ENCODE measurements at places on chromosomes 2 and 18.
A peak's percentile ranks its signal among the peaks of the same experiment; 100 is the strongest.

DNA sequence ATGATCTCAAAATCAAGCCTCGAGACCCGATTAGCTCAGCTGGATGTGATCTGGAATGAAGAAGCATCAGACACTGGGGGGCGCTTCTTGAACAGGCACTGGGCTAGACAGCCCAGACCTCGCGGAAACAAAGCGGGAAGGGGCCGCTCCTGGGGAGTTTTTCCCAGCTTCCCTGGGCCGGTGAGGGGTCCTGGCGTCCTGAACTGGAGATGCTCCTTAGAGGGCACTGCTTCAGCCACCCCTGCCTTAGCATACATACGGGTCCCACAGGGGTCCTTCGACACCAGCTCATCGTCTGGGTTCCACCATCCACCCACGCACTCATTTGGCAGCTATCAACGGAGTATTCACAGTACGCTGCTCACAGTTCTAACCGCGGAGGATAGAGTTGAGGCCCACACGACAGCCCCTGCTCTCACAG, 146.7 kb downstream of the TSN start:
- peak; percentile 30 for DNase-seq

DNA sequence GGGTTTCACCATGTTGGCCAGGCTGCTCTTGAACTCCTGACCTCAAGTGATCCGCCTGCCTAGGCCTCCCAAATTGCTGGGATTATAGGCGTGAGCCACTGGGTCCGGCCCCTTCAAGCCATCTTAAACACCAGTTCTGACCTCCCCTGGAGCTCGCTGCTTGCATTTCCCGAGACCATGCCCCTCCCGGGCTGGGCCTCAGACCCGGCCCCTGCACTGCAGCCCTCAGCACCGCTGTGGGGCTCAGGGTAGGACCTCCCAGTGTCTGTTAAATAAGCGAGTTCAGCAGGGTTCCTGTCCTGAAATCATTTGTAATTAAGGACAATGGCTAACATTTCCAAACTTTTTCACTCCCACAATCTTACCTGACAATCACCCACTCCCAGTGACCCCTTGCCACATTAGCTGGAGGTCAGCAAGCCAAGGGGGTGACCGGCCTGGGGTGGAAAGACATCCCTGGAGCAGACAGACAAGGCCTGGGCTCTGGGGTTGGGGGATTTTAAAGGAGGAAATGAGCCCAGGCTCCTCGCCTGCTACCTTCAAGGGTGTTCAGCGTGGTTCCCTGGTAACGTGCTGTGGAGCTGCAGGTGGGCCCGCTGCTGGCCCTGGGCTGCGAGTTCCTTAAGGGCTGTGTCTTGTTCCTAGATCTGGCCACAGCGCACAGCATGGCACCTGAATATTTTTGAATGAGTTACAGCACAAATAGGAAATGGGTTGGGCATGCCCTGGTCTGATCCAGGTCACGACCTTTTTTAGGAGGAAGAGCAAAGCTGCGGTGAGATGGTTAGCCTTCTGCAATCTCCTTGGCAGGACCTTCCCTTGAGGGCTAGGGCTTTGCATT, 15.1 kb downstream of the CYS1 start:
- DNase-seq, result no peak

DNA sequence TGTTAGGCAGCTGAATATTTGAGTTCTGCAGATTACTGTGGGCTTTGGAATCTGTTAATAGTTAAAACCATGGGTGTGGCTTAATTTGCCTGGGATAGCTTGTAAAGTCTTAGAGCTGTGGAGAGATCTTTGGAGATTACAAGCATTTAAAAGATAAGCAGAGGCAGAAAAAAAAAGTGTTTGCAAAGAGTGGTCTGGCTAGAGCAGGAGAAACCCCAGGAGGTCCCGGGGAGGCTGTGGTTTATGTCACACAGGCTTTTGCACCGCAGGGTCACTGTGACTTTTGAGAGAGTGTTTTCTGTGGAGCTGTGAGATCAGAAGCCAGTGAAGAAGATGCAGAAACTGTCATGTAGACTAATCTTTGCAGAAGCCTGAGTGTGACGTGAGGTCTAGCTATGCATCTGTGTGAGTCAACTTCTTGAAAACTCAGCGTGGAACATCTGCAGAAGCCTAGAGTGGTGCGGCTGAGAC, 49.0 kb downstream of the SETBP1 start:
- no peak for DNase-seq

DNA sequence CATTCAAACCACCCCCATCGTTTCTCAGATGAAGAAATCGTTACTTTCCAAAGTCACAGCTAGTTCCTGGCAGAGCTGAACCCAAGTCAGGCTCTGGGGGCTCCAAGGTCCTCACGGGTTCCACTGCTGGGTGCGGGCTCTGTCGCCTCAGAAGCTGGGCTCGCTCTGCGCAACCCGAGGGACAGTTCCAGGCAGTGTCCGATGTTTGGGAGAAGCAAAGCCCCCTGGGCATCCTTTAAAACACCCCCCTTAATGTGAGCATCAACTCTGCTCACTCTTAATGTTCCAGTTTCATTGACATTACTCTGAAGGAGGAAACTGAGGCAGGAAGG, 796 bp downstream of the AOX1 start:
- no peak for DNase-seq

GRCh38 chr2:60855989-60856669, 25.2 kb upstream of the REL start:
- no peak for DNase-seq

- no peak for DNase-seq
These were observed 397.1 kb downstream of the ERBB4 start for GRCh38 chr2:212141499-212141898.

- no peak for DNase-seq
These were observed 102.9 kb downstream of the ETAA1 start for GRCh38 chr2:67499989-67500388.

GRCh38 chr2:73651591-73652230, 9.5 kb upstream of the NAT8 start:
- DNase-seq, result no peak

GRCh38 chr2:78782196-78782595, 243.3 kb upstream of the REG3G start:
- DNase-seq, result no peak

GRCh38 chr2:23042216-23042906, 342.6 kb upstream of the KLHL29 start:
- no peak for DNase-seq

GRCh38 chr2:116718451-116718850, 1096.0 kb upstream of the DDX18 start:
- DNase-seq, result no peak

DNA sequence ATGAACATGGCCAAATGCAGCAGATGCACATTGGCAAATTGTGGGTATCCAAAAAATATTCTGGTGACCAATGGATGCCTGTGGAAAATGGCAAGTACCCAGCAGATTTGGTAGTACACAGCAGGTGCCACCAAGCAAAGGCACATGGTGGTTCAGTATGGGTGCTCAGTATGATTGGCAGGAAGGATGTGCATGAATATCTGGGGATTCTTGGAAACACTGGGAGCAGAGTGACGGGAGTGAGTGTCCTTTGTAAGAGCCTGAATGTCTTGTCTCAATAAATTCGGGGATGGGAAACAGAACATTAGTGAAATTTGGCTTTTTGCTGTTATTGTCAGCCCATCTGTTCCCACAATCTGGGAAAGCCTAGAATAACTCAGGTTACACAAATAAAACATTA, 36.8 kb upstream of the ACADL start:
- no peak for DNase-seq

- DNase-seq, result no peak
These were observed 485.4 kb downstream of the PLCL1 start for GRCh38 chr2:198289811-198290210.

GRCh38 chr2:234447963-234448362, 48.9 kb downstream of the ARL4C start:
- no peak for DNase-seq

DNA sequence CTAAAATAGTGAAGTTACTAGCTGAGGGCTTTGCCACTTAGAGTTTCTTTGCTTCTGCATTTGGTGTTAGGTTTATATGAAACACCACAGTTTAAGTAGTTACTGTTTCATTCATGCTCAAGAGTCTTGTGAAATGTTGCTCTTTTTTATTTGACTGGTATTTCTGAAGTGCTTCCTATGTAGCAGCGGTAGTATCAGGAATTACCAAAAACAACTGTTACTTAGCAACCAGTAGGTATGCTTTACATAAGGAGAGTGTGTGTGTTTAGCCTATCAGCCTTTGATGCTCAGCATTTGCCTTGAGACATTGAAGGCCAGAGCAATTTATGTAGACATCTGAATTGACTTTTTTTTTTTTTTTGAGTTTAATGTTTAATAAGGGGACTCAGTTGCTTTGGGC, 3.6 kb downstream of the DIS3L2 start:
- DNase-seq, result no peak

DNA sequence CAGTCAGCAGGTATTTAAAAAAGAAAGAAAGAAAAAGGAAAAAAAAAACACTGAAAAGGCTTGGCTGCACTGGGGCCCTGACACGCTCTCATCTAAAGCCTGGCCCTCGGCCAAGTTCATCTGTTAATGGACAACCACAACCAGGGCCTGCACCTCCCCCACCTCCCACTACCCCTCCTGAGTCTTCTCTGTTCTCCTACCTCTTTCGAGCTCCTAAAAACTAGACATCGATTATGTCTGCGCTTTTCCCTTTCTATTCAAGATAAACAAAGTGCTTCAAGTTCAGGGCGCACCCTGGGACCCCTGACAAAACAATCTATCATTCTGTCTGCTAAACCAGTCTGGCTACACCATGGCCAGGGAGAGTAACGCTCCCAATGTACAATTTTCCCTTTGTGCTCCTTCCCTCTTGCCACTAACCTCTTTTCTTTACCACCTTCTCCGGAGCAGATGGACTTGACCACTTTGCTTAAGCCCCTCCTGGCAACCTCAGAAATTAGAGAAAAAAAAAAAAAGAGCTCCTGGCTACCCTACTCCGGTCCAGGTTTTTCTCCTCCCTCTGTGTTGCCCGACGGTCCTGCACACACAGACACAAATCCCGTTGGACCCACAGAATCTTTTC, 22.7 kb downstream of the BCL11A start:
- peak; percentile 53 for DNase-seq

GRCh38 chr2:151239624-151240023, 22.0 kb downstream of the RBM43 start:
- DNase-seq, result no peak

- DNase-seq, result no peak
These were observed 7.3 kb downstream of the RPS27A start for GRCh38 chr2:55239656-55240222.

- DNase-seq, result peak; percentile 66
These were observed 209.4 kb upstream of the SP5 start for GRCh38 chr2:170505631-170506275.

GRCh38 chr2:105607920-105608504, 136.7 kb upstream of the NCK2 start:
- DNase-seq, result peak; percentile 27

DNA sequence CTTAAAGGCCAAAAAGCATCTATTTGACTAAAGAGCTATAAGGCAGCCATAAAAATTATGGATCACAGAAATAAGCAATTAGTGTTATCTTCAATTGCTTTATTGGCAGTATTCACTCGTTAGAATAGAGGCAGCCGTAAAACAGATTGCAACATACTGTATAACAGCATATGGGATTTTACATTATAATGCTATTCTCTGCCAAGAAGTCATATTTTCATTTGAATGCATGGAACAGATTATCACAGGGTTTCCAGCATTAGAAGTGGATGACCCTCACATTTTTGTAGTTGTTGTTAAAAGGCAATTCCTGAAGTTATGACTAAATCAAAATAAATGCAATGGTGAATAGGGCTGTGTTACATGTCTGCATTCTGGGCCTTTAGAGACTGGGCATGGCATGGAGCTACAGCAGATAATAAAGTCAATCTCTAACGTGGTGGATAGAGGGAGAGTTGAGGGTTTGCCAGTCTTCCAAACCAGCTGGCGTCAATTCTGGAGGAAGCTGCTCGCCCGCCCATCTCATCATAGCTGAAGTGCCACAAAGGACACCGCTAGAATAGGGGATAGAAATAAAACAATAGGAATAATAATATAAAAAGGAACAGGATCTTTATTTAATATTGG, 155.4 kb upstream of the VRK2 start:
- no peak for DNase-seq

DNA sequence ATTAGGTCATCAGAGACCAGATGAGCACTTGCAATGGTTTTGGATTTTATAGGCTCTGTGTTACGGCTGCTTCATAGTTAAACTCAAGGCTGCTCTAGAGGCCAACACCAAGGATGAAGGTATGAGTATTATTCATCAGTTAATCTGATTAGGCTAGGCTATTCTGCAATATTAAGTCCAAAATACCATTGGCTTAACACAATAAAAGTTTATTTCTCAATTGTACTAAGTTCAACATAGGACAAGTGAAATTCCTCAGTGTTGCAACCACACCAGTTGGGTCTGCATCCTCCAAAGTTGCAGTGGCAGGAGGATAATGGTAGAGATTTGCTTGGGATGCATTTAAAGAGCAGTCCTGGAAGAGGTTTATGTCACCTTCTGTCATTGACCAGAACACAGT, 538.3 kb upstream of the CDH2 start:
- no peak for DNase-seq

DNA sequence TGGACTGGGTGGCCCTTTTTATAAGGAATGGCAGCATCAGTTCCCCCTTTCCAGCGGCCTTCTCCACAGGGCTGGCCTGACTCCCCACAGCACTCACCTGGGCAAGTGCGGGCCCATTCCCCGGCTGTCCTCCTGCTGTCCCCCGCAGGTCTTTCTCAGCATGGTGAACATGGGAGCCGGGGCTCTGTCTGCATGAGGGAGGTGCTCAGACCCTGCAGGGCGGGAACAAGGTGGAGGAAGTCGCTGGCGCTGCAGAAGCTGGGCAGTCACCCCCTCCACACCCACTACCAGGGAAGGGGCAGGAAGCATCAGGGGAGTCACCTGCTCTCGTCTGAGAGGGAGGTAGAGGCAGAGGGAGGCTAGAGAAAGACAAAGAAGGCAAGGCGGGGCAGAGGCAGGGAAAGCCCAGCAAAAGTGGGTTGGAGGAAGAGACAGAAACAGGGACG, 12.2 kb downstream of the HES6 start:
- no peak for DNase-seq

DNA sequence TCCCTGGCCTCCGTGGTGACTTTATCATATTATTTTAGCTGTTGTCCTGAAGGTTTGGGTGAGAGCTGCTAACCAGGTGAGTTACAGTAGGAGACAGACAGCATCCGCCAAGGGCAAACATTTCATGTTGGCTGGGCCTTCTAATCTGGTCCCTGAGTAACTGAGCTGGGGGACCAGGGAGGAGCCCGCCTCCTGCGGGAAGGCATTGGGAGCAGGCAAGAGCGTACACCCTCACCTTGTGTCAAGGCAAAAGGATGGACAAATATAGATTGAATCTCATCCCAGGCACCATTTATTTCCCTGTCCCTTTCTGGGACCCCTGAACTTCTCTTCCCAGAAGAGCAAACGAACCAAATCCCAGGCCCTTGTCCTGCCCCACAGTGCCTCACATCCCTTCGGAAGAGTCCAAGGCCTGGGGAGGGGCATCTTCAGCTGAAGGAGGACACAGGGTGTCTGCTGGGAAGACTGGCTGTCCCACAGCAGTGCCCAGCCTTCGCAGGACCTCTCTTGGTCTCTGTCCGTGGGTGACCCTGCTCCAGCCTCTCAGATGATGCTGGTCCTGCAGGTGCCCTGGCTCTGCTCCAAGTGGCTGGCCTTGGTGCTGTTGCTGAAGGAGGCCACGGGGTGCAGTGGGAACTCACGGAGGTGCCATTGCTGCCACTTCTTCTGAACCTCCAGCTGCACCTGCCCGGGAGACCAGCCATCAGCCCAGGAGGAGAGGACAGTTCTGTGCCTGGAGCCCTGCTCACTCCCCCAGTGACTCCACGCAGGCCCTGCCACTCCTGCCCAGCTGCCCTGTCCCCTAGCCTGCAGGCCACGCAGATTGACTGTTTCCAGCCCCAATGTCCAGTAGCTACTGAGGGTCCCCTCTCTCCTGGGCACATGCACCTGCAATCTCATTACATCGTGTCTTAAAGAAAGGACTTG, 8.2 kb downstream of the TMEM37 start:
- no peak for DNase-seq

- no peak for DNase-seq
These were observed 78.8 kb downstream of the ASAP2 start for GRCh38 chr2:9285385-9285920.

Measured in left ventricle myocardium inferior (tissue), 1 donor.